Fibroblast of the conjunctiva (primary cell): ENCODE measurements at places on chromosomes 12 and 14.
A peak's percentile ranks its signal among the peaks of the same experiment; 100 is the strongest.

DNA sequence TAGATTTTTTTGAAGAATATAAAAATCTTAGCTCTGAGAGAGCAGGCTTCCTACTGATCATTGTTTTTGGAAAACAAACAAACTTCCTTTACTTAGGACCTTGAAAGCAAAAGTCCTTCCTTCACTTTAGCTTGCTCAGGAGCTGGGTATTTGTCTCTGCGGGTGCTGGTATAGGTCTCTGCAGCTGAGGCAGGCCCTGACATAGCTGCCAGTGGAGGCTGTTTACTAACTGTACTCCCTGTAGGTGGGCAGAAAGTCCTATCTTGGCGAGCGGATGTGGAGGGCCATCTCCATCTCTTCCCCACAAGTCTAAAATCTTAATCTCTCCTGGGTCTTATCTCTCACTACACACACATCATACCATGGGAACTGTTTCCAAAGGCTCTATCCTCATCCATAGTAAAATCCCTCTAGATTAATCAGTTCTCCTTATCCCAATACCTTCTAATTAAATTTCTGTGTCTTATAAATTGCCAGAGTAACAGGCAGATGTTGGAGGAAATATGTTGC, 4.1 kb upstream of the MIA2 start:
- no peak for DNase-seq

DNA sequence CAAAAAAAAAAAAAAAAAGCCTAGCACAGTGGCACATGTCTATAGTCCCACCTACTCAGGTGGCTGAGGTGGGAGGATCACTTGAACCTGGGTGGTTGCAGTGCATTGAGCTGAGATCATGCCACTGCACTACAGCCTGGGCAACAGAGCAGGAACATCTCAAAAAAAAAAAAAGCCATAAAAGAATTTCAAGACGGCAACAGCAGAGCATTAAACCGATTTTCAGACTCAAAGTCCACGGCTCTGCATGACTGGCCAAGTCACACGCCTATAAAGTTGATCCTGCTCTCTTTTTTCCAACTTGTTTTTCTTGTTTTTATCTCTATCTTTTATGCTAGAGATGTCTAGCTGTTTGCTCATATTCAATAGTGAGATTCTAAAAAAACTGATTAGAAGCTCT, 45.3 kb downstream of the FBXO34 start:
- DNase-seq = no peak

DNA sequence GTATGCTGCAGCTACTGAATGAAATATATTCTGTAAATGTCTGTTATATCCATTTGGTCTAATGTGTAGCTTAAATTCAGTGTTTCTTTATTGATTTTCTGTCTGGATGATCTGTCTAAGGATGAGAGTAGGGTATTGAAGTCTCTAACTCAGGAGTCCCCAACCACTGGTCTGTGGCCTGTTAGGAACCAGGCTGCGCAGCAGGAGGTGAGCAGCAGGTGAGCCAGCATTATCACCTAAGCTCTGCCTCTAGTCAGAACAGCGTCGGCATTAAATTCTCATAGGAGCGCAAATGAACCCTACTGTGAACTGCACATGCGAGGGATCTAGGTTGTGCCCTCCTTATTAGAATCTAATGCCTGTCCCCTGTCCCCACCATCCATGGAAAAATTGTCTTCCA, 329.7 kb upstream of the RGS6 start:
- DNase-seq = no peak

GRCh38 chr12:27552886-27553560, 29.0 kb downstream of the PPFIBP1 start:
- DNase-seq = no peak

DNA sequence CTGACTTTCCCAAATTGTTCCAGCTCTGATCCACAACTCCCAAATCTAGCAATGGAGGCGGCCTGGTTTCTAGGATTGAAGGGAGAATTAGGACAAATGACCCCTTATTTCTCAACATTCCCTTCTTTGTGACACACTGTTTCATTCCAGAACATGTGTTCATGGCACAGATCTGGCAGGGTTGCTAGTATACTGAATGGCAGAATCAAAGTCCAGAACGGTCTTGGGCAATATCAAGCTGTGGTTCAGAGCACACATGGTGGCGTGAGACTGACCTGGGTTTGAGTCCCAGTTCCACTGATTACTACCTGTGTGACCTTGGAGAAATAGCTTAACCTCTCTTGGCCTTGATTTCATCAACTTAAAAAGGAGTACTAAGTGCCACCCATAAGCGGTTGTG, 152.5 kb downstream of the SAMD4A start:
- DNase-seq = no peak

DNA sequence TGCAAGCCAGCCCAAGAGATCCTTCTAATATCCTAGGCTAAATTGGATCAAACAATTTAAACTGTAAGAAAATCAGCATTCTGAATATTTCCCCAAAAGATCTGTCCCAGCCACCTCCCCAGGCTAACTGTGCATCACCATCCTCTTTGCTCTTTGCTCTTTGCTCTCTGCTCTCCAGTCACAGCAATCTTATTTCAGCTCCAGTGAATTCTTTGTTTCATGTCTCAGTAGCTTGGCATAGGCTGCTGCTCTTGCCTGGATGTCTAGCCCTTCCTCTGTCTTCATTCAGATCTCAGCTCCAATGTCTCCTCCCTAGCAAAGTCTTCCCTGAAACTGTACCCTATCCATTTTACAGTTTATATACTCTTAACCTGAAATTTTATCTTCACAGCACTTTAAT, 399.8 kb upstream of the USP15 start:
- no peak for DNase-seq

DNA sequence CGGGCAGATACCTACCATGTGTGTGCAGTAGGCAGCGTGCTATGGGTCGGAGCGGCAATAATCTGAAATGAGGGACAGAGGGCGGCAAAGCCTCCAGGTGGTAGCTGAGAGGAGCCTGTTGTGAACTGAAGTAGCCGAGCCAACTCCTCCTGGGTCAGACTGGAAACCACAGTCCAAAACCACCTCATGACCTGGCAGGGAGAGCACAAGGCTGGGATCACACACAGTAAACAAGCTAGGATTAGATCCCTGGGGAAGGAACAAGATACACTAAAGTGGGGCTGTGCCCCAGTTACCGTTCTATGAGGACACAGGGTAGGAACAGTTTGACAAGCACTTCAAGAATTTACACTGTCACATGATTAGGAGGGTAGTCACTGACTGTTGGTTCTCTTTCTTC, 49.0 kb downstream of the AREL1 start:
- no peak for DNase-seq

DNA sequence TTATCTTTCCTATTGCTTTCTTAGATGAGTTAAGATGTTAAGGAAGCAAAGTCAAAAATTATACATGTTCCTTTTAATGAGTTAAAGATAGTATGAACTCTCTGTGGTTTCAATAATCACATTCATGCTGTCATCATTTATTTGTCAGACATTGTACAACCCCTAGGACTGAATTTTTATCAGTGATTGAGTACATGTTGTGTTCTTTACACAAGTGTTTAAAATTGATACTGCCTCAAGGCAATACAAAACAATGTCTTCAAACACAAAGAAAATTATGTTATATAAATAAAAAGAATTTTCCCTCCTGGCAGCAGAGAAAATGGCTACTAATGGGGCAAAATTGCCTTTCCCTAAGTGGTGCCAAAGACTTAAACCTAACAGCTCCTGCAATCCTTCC, 34.6 kb upstream of the KCNJ8 start:
- DNase-seq = no peak

GRCh38 chr14:99271951-99272631, at the start of gene BCL11B:
BCL11B (minus strand) TSS chr14:99272197; CDS start chr14:99271218, 979 bp downstream.
- peak; percentile 63 for DNase-seq

DNA sequence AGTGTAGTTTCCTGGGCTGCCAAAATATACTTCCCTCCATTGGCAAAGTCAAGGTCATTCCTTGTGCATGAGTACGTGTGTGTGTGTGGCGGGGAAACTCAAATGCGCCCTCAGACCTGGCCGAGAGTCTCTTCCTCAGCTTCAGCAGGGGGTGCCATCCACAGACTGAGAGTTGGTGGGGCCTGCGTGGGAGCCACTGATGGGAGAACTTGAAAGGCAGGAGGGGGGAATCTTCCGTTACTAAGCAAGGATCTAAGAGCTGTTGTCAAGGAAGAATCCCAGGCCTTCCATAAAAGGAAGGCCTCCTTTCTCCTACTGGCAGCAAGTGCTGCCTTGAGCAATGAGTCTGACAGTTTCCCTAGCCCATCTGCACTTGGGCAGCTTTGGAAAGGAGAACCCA, 274.9 kb downstream of the EMP1 start:
- no peak for DNase-seq
